ENCODE measurements at places on chromosomes 1 and 21. TPM values are rescaled to one million over a fixed set of nuclear protein-coding genes. Genes with fewer than 3 reads are reported as not detected.
A peak's percentile ranks its signal among the peaks of the same experiment; 100 is the strongest.

Gene FCAMR
- not detected for total RNA-seq

Gene KIF26B
- 47.0 TPM for total RNA-seq

- no peak overlapping the region for H3K4me3 ChIP-seq
- no peaks in the 10 kb centered on the region for H3K4me1 ChIP-seq
- H3K27ac ChIP-seq: no peak overlapping the region
- no peaks in the 10 kb centered on the region for H3K36me3 ChIP-seq
- DNase-seq: no peak
These were observed 54.1 kb upstream of the LRIG2 start for GRCh38 chr1:113018911-113019310.

- H3K36me3 ChIP-seq: peaks cover 5% of the 10 kb centered on the region
- peaks cover 48% of the 10 kb centered on the region for H3K4me1 ChIP-seq
- no peak overlapping the region for H3K4me3 ChIP-seq
- DNase-seq: no peak
These were observed 422.7 kb downstream of the KIF26B start for GRCh38 chr1:245577191-245578157.

- DNase-seq: peak; percentile 90
- H3K27me3 ChIP-seq: no peaks in the 10 kb centered on the region
- peaks cover 6% of the 10 kb centered on the region for H3K4me1 ChIP-seq
- no peak overlapping the region for H3K27ac ChIP-seq
These were observed 867 bp downstream of the PTGFRN start for GRCh38 chr1:116910379-116911187.

DNA sequence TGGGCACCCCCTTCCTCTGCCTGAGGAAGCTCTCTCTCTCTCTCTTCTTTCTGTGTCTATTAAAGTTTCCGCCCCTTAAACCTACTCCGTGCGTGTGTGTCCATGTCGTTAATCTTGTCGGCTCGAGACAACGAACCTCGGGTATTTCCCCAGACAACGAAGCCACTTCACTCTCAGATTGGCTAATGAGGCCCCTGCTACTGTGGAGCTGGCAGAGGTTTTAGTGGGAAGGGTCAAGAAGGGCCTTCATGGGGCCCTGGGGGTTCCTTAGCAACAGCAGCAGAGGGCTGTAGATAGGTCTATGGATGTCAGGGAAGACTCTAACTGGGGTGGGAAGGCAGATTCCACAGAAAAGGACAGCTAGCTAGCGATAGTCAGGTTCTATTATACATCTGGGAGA lies 239.8 kb upstream of the RAB4A start:
- peaks cover 11% of the 10 kb centered on the region for H3K4me1 ChIP-seq
- no peak overlapping the region for H3K4me3 ChIP-seq

GRCh38 chr1:76998582-76999223 lies 131.4 kb downstream of the ST6GALNAC5 start:
- H3K27me3 ChIP-seq: no peaks in the 10 kb centered on the region
- no peak overlapping the region for H3K4me3 ChIP-seq
- H3K36me3 ChIP-seq: no peaks in the 10 kb centered on the region
- H3K27ac ChIP-seq: peak overlapping the region; percentile 39
- DNase-seq: no peak

DNA sequence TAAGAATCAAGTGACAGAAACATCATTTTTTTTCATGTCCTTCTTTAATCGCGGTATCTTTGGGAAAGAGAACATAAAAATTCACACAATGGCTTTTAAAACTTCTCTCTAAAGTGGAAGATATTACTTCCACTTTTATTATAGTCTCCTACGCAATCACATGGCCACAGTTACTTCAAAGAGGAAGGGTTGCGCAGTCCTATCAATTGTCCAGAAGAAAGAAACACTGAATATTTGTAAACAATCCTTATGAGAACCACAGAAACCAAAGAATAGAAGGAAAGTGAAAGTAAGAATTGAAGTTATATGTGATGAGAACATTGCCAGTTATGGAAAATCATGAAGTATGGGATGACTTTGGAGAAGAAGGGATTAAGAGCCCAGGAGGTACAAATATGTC lies 32.6 kb downstream of the CFH start:
- H3K4me1 ChIP-seq: peaks cover 3% of the 10 kb centered on the region
- H3K27me3 ChIP-seq: no peaks in the 10 kb centered on the region
- no peak for DNase-seq
- H3K27ac ChIP-seq: no peak overlapping the region
- H3K4me3 ChIP-seq: no peak overlapping the region
- H3K36me3 ChIP-seq: peaks cover 12% of the 10 kb centered on the region

GRCh38 chr1:7420098-7420445 lies 351.0 kb upstream of the VAMP3 start:
- peak; percentile 66 for DNase-seq
- H3K27ac ChIP-seq: peak overlapping the region; percentile 46
- peaks cover 46% of the 10 kb centered on the region for H3K4me1 ChIP-seq

All from chondrocyte (in vitro differentiated cells).